ENCODE measurements at places on chromosomes 16 and 17. TPM values are rescaled to one million over a fixed set of nuclear protein-coding genes. Genes with fewer than 3 reads are reported as not detected.

Gene GAST
- polyA plus RNA-seq = not detected

Gene HOXB2
- polyA plus RNA-seq = 3.0 TPM

Gene HEATR3
- 5.4 TPM for polyA plus RNA-seq

Gene ZNF213
- polyA plus RNA-seq = 11.3 TPM

Gene KLHL36
- polyA plus RNA-seq = 14.4 TPM

Gene RILP
- polyA plus RNA-seq = 40.5 TPM

Gene ZNF689
- 3.6 TPM for polyA plus RNA-seq

Gene GLIS2
- polyA plus RNA-seq = 4.0 TPM

Gene TP53TG3B
- polyA plus RNA-seq = not detected

Gene HS3ST3B1
- polyA plus RNA-seq = 0.60 TPM

Gene CHST6
- 0.23 TPM for polyA plus RNA-seq

Gene MSI2
- polyA plus RNA-seq = 24.0 TPM

Gene IRF8
- 18.5 TPM for polyA plus RNA-seq

Gene TRPV3
- 1.8 TPM for polyA plus RNA-seq

Gene APPBP2
- 7.9 TPM for polyA plus RNA-seq

Gene MYO15A
- polyA plus RNA-seq = 0.73 TPM

Gene GH1
- polyA plus RNA-seq = 0.25 TPM

Gene NUPR1
- polyA plus RNA-seq = 48.6 TPM

Gene ZNF597
- polyA plus RNA-seq = 0.69 TPM

Gene CD300E
- not detected for polyA plus RNA-seq

Gene KRT222
- 0.35 TPM for polyA plus RNA-seq

Gene CHP2
- 57.9 TPM for polyA plus RNA-seq

Gene ABCC12
- not detected for polyA plus RNA-seq

Gene MEFV
- polyA plus RNA-seq = 0.92 TPM

Gene KRT20
- 1,227 TPM for polyA plus RNA-seq

Gene MT3
- polyA plus RNA-seq = 3.5 TPM

Gene SKAP1
- 1.6 TPM for polyA plus RNA-seq

Gene KRT27
- polyA plus RNA-seq = 0.07 TPM

Gene TLCD2
- 23.2 TPM for polyA plus RNA-seq

Gene TBC1D3
- not detected for polyA plus RNA-seq

Gene CD300LG
- polyA plus RNA-seq = 0.60 TPM

Gene DLX4
- not detected for polyA plus RNA-seq

Gene MAPK8IP3
- polyA plus RNA-seq = 79.1 TPM

Gene KCNH6
- polyA plus RNA-seq = not detected

Gene FBF1
- 2.5 TPM for polyA plus RNA-seq

Gene TBC1D3I
- polyA plus RNA-seq = 0.45 TPM

Gene UBTF
- 26.8 TPM for polyA plus RNA-seq

Gene MARCHF10
- not detected for polyA plus RNA-seq

Gene MPP2
- polyA plus RNA-seq = 0.23 TPM

Gene C1QTNF8
- not detected for polyA plus RNA-seq

Gene HSF5
- polyA plus RNA-seq = not detected

Gene TMC6
- 10.8 TPM for polyA plus RNA-seq

Gene MPP3
- 1.9 TPM for polyA plus RNA-seq

Gene SYCE1L
- polyA plus RNA-seq = 0.92 TPM

Gene KRT31
- not detected for polyA plus RNA-seq

Gene SCGB1C2
- not detected for polyA plus RNA-seq

Gene C1QTNF1
- polyA plus RNA-seq = 34.6 TPM

Measured in sigmoid colon (tissue), 7 donors.